ENCODE measurements at places on chromosomes 12 and 14.

GRCh38 chr14:57403521-57403864, 13.1 kb downstream of the NAA30 start:
- no peak for DNase-seq

DNA sequence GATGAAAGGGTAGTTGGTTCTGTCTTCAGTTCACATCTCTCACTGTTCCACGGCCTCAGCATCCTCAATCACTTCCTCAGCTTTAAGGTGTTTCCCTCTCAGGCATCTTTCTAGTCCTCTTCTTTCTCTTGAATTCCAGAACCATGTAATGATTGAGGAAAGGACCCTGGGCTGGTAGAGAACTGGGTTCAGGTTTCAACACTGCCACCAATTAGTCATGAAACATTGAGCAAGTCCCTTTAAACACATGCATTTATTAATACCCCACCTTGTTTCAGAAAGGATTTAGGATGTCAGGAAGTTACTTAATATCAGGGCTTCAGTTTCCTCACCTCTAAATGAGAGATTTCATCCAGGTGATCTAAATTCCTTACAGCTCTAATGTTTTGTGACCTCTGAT, 7.2 kb downstream of the DMAC2L start:
- DNase-seq, result no peak

GRCh38 chr12:109462868-109463692, 14.0 kb downstream of the KCTD10 start:
- DNase-seq, result no peak

DNA sequence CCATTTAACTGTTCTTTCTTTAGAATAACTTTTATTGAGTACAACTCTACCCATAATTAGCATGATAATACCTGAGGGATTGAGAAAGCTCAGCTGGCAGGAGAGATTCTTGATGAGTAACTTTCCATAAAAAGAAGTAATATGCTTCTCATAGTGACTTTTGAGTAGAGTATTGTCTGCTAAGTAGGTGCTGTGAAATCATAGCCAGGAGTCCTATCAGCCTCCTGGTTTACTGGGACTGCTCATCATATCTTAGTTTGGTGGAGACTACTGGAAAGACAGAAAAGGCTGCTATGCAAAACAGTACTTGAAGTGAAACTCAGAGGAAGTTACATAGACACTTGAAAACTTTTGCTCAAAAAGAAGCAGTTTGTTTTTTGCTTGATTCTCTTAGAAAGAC, 113.3 kb upstream of the ATP2B1 start:
- DNase-seq, result no peak

DNA sequence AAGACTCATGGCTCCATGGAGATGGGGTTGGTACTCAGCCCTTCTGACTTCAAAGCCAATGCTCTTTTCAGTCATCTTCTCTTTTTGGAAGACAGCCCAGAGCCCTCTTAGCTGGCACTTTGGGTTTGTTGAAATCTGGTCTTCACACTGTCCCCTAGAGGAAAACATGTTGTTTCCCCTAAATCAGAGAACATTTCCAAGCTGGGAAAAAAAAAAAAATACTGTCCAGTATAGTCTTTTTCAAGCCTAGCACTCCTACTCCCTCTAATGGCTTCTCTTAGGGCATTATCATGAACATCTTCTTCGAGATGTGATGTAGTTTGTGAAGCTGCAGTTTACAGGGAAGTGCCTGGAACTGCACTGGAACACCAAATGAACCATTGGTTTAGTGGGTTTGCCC, 3.0 kb upstream of the ZC3H14 start:
- DNase-seq, result no peak

Measured in activated CD4-positive, alpha-beta T cell treated with anti-CD3 and anti-CD28 coated beads, Interleukin-2, amount 50 U/mL, for 4 hours (primary cell).